T-helper 17 cell (primary cell): ENCODE measurements at places on chromosomes 12 and 14.

- DNase-seq: no peak
These were observed 24.0 kb downstream of the CCDC85C start for GRCh38 chr14:99579903-99580571.

DNA sequence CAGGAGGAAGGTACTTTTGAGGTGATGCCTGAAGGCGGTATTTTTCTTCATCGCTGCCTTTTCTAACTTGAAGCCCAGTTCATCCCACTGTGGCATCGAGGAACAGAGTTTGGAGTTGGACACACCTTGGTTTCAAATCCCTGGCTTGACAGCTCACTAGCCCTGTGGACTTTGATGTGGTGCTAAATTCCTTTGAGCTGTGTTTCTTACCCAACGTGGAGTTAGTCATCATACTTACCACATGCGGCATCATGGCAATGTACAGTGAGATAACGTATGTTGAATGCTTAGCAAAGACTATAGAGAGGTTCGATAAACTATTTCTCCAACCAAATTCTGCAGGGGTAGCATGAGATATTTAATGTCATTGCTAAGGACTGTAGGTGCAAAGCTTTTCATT is 3.4 kb downstream of the PLEKHG3 start:
- no peak for DNase-seq

DNA sequence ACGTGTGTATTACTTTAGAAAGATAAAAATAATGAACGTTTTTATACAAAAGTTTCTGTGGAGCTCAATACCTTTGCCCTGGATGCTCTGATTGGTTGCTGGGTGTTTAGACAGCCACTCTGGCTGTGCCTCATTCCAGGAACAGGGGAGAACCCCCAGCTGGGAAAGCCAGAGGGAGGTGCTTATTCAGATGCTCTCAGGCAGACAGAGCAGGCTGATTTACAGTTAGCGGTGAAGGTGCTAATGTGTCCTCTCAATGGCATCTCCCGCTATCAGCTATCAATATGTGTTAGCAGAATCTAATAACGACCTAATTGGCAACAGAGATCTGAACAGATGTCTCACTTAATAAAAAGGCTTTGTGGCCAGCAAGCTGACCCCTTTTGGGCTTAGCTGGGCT is 402.3 kb downstream of the NUAK1 start:
- DNase-seq: no peak

DNA sequence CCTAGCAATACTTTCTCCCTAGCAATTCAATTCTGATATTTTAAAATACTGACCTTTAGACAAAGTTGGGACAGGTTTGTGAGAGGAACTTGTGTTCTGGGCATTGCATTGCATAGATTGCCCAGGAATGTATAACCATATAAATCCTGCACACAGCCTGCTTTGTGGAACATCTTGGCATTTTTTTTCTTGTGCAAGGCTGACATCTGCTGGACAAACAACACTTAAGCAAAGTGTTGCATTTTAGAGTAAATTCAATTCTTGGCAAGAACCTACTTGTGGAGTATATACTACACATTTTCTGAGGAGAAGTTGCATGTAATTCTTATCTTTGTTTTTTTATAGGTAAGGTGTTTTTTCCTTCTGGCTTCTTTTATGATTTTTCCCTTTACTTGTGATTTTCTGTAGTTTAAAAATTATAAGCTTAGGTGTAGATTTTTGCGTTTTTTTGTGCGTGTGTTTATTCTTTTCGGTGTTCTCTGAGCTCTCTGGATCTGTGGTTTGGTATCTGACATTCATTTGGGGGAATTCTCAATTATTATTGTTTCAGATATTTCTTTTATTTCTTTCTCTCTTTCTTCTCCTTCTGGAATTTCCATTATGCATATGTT is 26.4 kb downstream of the TESPA1 start:
- DNase-seq: no peak

GRCh38 chr14:66650491-66650911 is 142.6 kb downstream of the GPHN start:
- no peak for DNase-seq
